Esophagus squamous epithelium (tissue), 5 donors: ENCODE measurements at places on chromosomes 13 and 19. TPM values are rescaled to one million over a fixed set of nuclear protein-coding genes. Genes with fewer than 3 reads are reported as not detected.

Gene KLK3
- not detected for total RNA-seq

Gene IGFL2
- total RNA-seq, result not detected

- no peak for DNase-seq
These were observed 215.0 kb downstream of the DCLK1 start for GRCh38 chr13:35916146-35916545.

- DNase-seq, result no peak
These were observed 283.1 kb downstream of the MTUS2 start for GRCh38 chr13:29103065-29103800.

Gene TNFSF13B
- total RNA-seq, result 2.1 TPM

Gene FAM216B
- not detected for total RNA-seq

GRCh38 chr19:47675271-47675670, 38.0 kb upstream of the EHD2 start:
- no peak for DNase-seq

GRCh38 chr19:48925240-48925843, 8.2 kb upstream of the DHDH start:
- no peak for DNase-seq

DNA sequence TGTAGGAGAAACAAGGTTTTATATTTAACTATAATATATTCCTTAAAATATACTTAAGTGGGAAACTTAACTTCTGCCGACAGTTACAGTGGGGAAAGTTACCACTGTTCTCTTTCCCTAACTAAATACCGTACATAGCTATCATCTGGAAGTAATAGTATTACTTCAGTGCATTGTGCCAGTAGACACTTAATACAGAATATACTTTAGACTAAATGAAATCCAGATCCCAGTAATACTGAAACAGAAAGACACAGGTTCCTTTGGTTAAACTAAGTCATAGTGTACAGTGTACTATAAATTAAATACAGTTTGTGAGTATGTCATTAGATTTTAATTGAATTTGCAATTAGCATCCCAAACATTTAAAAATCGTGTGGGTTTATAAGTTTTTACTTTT, 107.5 kb downstream of the PCCA start:
- no peak for DNase-seq

Gene APLP1
- total RNA-seq, result 1.7 TPM

GRCh38 chr13:49240017-49240416, 7.7 kb upstream of the CDADC1 start:
- DNase-seq, result no peak

- no peak for DNase-seq
These were observed 24.8 kb upstream of the LAIR1 start for GRCh38 chr19:54389553-54389952.

Gene NLRP5
- not detected for total RNA-seq

Gene METTL21C
- total RNA-seq, result not detected

- DNase-seq, result no peak
These were observed 12.4 kb upstream of the RANBP3 start for GRCh38 chr19:5990289-5990797.

GRCh38 chr19:7442423-7442822, 46.4 kb downstream of the PEX11G start:
- DNase-seq, result no peak

GRCh38 chr19:18605546-18606280, 886 bp downstream of the CRLF1 start:
- DNase-seq, result no peak

GRCh38 chr13:28496188-28496564, 1.2 kb upstream of the FLT1 start:
- no peak for DNase-seq

- no peak for DNase-seq
These were observed 612.7 kb downstream of the SLITRK6 start for GRCh38 chr13:85186356-85187045.

GRCh38 chr13:21584973-21585592, 18.9 kb downstream of the MICU2 start:
- no peak for DNase-seq

Gene RAP2A
- total RNA-seq, result 29.1 TPM

DNA sequence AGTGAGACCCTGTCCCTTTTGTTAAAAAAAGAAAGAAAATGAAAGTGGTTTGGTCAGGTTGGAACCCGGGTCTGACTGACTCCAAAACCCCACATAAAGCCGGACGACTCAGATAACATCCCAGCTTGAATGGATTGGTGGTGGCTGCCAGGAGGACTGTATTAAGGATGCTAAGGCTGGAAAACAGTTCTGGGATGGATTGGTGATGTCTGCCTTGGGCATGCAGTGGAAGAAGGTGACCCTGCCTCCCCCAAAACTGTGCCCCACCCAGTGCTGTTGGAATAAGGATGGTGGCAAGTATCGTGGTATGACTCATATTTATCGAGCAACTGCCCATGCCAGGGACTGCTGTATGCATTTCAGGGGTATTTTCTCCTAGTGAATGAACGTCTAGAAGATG, 18.5 kb upstream of the COLGALT1 start:
- DNase-seq, result no peak

- no peak for DNase-seq
These were observed 10.8 kb downstream of the FFAR2 start for GRCh38 chr19:35458731-35459391.

GRCh38 chr13:107457686-107458085, 757.6 kb downstream of the LIG4 start:
- no peak for DNase-seq

DNA sequence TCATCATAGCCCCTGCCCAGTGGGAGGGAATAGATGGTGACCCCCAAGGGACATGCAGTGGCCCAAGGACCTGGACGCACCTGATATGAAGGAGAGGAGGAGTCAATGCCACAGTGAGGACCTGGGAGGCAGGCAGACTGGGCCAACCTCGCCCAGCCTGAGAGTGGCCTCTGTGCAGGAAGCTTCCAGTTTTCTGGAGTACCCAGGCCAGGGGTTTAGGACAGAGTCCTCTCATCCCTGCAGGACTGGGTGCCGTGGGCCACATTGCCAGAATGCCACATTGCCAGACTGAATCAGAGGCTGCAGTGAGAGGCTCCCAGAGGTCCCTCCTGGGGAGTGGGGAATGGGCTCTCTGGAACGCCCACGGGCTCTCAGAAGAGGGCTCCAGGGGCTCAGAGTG, 82.9 kb upstream of the VSTM2B start:
- no peak for DNase-seq

Gene PPP1R12C
- total RNA-seq, result 39.4 TPM

DNA sequence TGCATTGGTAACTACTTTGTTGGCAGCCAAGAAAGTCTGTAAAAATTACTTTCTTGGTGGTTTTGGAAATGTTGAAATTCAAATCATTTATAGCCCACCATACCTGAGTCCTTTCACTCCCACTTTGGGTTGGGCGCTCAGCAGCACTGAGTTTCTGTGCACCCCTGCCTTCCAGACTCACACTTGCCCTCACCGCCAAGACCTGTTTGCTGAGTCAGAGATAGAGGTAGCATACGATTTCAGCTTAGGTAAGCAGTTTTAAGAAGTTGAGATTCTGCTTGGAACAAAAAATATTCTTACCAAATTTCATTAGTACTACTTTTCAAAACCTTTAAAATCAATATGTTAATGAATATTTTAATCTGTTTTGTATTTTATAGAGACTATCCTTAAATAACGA, 12.6 kb downstream of the MPHOSPH8 start:
- DNase-seq, result no peak

DNA sequence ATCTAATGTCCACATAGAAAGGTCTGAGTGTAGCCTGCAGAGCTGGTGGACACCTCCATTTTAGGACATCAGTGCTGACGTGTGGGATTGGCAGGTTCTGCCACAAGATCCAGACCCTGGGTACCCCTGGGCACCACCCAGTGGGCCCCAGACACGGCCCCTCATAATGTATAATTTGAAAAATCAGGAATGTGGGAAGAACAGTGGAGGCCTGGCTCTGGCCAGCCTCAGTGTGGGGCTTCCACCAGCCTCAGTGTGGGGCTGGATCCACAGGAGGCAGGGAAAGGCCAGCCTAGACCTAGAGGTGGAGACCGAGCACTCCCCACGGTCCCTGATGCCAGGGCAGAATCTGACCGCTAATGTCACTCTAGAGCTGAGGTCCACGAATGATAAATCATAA, 150.7 kb upstream of the SOX1 start:
- DNase-seq, result no peak

DNA sequence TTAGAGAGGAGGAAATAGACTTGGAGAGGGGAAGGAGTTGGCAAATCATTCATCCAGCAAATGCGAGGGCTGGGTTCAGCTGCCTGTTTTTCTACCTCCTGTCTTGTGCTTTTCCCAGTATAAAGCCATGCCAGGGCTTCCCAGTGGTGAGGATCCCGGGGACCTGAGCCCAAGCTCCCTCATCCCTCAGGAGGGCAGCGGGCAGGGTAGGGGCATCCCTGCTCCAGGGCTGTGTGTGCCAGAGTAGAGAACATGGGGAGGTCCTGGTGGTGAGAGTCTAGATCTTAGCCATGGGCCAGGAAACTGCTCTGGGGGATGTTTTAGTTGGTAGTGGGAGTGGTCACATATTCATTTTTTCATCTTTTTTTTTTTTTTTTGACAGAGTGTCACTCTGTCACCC, 43.6 kb downstream of the GPR12 start:
- no peak for DNase-seq

GRCh38 chr19:17281391-17282304, at the start of gene ANKLE1:
Gene ANKLE1, plus strand, starts transcription at chr19:17281901. Its CDS starts 20 bp downstream, at chr19:17281921.
- no peak for DNase-seq

DNA sequence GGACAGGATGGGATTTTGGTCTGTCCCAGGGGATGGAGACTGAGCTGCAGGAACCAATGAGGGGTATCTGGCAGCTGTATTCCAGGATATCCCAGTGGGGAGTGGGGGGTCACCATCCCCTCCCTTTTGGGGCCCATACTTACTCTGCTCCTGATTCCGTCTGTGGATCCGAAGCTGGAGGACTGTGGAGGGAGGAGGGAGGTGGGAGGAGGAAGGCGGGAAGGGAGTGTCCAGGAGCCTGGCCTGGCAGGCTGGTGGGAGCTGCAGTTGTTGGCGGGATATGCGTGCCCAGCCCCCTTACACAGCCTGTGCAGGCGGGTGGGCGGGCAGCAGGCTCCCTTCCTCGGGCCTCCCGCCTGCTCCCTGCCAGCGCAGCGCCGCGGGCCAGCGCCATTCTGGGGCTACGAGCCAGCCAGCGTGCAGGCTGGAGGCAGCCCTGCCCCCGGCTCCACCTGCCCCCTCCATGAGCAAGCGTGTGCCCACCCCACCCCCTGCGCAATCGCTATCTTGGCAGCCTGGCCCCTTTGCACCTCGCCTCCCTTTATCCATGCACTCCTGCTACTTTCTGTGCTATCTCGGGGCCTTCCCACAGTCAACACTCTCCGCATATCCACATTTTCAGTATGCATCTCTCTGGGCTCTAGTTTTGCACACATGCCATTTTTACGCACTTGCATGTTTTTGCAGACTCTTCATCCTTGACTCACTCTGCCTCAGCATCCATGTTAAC, 2.8 kb downstream of the MAMSTR start:
- DNase-seq, result no peak

- no peak for DNase-seq
These were observed 766.4 kb upstream of the KLHL1 start for GRCh38 chr13:70874636-70875035.

DNA sequence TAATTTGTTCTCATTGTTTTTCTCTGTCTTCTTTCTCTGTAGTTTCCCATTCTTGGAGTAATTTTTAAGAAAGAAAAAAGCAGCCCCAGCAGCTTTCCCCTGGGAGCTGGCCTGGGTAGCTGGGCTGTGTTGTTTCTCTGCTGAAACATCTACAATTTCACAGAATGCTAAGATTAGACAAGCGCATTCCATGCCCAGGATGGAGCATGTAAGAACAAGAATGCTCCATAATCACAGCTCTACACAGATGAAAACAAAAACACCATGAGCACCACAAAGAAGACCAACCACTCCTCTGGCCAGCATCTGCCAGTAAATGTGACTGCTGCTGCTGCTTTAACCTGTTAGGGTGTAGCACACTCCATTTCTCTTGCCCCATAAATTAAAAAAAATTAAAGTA, 239.2 kb upstream of the SLITRK1 start:
- DNase-seq, result no peak

- DNase-seq, result no peak
These were observed 1220.5 kb upstream of the SLC10A2 start for GRCh38 chr13:104286566-104287290.

Gene KLK7
- total RNA-seq, result 128 TPM

DNA sequence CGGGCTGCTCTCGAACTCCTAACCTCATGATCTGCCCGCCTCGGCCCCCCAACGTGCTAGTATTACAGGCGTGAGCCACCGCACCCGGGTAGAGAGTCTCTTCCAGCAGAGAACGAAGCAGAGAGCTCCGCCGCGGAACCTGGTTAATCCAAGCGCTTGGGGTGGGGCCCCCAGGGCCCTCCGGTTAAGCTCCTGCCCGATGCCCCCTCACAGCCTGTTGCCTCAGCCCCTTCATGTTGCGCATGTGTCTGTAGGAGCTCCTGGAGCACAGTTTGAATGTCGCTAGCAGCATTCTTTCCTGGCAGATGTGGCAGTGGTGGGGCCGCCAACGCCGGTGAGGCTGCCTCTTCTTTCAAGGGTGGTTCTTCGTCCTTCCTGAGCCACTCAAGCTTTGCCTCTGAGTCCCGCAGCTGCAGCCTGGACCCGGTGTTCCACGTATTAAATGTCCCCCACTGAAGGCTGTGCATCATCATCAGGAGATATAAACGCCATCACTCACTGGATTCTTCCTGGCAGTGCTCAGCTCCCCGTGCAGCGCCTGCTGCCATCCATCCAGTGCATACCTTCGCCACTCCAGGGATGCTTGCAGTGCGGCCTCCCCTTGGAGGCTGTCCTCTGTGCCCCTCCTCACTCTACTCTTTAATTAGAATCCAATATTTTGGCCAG, 1919.3 kb downstream of the PCDH9 start:
- no peak for DNase-seq

DNA sequence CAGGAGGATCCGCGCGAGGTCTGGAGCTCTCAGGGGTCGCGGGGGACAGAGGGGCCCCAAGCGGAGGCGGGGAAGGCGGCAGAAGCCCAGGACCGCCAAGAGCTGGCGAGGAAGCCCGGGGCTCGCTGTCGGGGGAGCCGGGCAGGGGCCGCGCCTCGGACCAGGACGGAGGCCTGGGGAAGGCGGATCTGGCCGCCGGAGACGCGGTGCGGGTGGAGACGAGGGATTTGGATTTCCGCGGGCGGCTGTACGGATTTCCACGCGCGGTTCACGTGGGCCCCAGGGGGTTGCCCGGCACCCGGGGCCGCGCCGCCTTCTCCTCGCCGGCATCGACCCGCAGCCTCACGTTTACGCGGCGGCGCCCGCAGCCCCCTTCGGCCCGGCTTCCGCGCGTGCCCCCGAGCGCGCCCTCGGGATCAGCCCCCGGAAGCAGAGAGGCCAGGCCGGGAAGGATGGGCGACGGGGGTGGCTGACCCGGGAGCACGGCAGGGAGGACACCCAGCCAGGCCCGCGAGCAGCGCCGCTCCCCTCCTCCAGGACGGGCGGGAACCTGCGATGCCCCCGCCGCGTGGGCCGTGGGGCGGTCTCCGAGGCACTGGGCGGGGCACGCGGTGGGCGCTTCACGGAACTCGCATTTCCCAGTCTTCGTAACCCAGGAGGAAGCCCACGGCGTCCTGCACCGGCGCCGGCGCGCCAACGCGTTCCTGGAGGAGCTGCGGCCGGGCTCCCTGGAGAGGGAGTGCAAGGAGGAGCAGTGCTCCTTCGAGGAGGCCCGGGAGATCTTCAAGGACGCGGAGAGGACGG, 4.7 kb downstream of the F7 start:
- DNase-seq, result no peak
